NCI-H446 (cell line): ENCODE measurements at places on chromosomes 2 and 18.

DNA sequence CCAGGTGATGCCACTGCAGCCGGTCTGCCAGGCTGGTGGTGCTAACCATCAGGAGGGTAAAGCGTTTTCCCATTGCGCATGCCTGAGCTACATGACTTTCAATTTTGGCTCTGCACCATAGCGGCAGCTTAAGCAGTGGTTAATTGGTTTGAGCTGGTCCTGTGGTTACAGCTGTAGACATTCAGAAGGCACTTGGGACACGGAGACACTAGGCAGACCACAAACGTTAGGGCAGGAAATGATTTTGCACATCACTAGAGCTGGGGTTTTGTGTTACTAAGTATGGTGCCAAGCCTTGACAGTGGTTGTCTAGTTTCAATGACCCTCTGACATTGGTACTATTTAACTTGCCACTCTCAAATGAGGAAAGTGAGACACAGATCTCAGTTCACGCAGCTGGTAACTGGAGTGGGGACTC, 28.9 kb upstream of the CNOT11 start:
- no peak for DNase-seq

GRCh38 chr2:68223419-68223818, 28.9 kb downstream of the PPP3R1 start:
- DNase-seq: no peak

DNA sequence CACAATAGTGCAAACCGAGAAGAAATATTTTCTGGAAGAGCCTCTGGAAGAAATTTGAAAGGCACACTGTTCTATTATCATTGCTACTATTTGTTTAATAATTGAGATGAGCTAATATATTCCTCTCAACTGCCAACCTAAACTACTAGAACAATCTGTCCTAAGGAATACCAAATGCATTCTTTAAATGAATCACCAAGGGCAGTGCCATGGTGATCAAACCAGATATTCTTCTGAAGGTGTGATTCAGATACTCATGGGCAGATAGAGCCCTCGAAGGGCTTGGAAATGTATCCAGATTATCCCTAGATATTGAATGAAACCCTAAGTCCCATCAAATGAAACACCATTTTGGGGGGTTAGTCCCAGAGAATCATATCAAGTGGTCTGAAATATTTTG, 76.6 kb downstream of the FIGN start:
- DNase-seq: no peak

- no peak for DNase-seq
These were observed 1841.3 kb upstream of the CELF4 start for GRCh38 chr18:39406941-39407340.

DNA sequence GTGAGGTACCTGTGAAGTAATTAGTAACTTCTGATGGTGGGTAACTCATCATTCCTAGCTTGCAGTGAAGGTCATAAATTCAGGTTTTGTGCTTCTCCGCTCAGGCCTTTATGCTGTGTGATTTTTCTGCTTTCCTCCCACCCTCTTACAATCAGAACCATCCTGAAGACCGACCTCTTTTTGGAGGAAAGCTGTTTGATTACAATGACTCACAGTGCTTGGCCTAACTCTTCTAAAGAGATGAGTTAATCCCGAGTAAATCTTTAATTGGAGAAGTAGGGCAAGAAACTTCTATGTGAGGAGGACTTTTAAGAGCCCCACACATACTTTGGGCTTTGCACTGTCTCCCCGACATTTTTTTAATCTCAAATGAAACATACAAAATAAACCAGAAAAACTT, 53.1 kb downstream of the TTC27 start:
- DNase-seq: no peak

GRCh38 chr2:75493230-75493629, 67.5 kb downstream of the EVA1A start:
- DNase-seq: no peak

DNA sequence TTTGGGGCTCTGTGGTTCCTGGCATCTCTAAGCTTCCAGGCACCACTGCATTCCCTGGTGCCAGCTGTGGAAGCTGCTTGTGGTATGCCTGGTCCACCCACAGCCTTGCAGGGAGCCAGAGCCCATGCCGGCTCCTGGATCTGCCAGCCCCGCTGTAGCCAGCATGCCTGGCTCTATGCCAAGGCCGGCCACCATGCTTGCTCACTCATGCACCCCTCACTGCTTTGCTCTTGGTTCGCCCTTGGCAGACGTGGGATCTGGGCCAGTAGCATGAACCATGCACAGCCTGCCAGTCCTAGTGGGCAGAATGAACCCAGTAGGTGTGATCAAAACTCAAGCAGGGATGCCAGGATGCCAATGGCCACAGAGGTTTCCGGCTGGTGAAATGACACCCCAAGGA, 634.2 kb upstream of the TMEFF2 start:
- no peak for DNase-seq

DNA sequence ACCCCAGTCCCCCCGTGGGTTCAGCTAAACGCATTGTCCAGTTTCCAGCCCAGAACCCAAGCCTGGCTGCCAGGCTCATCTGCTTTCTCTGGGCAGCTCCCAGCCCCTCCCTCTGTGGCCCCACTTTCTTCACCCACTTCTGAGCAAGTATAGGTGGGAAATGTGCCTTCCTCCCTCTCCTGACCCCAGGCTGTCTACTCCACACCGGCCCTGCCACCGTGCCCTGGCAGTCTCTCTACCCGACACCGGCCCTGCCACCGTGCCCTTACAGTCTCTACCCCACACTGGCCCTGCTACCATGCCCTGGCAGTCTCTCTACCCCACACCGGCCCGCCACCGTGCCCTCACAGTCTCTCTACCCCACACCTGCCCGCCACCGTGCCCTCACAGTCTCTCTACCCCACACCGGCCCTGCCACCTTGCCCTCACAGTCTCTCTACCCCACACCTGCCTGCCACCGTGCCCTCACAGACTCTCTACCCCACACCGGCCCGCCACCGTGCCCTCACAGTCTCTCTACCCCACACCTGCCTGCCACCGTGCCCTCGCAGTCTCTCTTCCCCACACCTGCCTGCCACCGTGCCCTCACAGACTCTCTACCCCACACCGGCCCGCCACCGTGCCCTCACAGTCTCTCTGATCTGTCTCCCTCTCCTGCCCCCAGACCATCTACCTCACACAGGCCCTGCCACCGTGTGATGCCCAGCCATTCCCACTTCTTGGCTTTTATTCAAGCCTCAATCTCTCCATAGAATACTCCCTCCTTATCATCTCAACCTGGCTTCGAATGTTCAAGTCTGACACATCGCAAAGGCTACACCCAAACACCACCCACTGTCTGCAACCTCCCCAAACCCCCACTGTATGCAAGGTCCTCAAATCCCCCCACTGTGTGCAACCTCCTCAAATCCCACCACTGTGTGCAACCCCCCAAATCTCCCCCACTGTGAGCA, 108.9 kb downstream of the TPO start:
- DNase-seq: no peak

DNA sequence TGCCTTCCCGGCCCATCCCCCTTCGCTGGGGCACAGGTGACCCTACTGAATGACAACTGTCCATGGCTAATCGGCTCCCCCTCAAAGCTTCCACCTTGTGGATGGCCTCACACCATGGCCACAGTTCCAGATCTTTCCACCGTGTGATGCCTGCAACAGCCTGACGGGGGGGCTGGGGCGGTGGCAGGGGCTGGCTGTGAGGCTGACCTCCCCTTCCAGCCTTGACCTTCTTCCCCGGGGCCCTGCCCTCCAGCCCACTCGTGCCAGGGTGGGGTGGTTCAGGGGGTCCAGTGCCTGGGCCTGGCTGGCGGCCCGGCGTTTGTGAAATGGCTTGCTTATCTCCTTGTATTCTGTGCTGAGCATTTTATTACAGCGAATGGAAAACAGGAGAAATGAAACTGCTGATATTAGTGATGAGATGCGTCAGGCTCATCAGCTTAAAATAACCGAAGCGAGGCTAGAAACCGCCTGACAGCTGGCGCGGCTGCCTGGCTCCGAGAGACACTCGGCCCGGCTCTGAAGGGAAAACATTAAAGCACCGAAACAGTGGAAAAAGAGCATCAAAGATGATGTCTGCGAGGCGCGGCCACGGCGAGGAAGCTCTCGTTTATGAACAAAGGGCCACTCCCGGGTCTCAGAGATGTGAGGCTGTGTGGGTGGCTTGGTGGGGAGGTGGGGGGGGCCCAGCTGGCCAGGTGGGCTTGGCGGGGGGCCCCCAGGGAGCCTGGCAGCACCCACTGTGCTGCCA, 916 bp upstream of the PDCD1 start:
- DNase-seq: peak; percentile 23

DNA sequence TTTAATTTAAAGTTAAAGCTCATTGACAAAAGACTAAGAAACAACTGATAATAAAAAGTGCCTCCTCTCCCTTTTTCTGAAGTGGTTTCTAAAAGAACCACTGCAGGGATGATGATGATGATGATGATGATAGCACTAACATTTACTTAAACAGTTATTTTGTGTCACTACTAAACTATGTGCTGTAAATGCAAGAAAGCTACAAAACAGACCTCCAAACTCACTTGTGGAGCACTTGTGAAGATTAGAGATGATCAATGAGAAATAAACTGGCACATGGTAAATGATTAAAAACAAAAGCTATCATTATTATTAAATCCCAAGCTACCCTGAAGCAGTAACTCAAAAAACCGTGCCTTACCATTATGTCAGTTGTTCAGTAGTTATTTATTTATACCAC, 88.7 kb downstream of the SLC8A1 start:
- DNase-seq: no peak

- no peak for DNase-seq
These were observed 122.9 kb upstream of the SALL3 start for GRCh38 chr18:78856569-78857313.

DNA sequence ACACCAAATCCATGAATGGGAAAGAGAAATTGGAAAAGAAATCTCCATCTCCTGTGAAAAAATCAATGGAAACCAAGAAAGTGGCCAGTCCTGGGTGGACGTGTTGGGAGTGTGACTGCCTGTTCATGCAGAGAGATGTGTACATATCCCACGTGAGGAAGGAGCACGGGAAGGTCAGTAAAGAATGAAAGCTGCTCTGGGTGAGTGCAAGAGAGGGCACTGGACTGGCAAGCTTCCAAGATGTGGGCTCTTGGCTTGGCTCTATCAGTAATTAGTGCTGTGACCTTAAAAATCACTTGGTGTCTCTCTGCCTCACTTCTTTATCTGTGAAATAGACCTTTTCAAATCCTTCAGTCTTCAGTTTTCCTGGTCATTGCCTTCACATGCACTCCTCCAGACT, 89.0 kb downstream of the ZNF532 start:
- no peak for DNase-seq

DNA sequence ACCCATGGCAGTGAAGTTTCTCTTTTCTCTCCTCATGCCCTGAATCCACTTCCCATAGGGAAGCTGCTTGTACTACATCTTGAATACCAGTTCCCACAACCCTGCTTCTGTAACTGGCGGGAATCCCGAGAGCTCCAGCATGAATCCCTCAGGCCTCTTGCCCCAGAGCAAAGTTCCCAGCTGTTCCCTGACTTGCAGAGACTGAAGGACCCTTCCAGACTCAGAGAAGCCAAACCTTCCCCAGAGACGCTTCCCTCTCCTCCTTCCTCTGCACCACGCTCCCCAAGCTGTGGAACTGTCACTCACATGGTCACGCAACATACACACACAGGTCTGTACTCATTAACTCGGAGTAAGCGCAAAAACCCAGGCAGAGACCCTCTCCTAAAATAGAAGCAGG, 26.4 kb downstream of the TRAPPC12 start:
- DNase-seq: no peak

DNA sequence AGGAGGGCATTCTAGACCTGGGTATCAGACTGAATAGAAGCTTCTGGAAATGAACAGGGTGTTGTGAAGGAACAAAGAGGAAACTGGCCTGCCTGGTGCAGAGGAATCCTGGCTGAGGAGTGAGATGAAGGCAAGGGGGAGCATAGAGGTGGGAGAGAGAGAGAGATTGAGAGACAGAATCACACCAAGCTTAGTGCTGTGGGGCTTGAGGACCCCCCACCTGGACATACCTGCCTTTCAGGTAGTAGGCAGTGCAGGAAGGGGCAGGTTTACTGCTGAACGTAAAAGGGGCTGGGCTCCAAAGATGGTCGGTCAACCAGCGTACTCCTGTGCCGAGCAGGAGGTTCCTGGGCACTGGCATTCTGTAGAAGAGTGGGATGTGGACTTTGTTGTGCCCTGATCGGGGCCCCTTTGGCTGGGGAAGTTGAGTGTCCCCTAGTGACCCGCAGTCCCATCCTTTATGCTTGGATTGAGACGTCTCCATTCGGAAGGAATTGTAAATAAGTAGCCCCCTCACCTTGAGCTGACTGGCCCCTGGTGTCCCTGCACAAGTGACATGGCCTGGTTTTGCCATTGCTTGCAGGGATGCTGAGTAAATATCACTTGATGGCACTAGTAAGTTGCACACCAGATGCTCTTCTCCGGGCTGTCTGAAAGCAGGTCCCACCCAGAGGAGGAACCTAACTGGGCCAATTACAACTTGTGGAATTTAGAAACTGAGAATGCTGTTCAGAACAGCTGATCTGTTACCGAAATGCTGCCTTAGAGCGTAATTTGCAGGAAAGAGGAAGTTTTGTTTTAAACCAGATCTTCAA, 1.4 kb downstream of the UBE2F start:
- DNase-seq: peak; percentile 11

GRCh38 chr2:143740431-143740830, 611.2 kb downstream of the ARHGAP15 start:
- DNase-seq: no peak

DNA sequence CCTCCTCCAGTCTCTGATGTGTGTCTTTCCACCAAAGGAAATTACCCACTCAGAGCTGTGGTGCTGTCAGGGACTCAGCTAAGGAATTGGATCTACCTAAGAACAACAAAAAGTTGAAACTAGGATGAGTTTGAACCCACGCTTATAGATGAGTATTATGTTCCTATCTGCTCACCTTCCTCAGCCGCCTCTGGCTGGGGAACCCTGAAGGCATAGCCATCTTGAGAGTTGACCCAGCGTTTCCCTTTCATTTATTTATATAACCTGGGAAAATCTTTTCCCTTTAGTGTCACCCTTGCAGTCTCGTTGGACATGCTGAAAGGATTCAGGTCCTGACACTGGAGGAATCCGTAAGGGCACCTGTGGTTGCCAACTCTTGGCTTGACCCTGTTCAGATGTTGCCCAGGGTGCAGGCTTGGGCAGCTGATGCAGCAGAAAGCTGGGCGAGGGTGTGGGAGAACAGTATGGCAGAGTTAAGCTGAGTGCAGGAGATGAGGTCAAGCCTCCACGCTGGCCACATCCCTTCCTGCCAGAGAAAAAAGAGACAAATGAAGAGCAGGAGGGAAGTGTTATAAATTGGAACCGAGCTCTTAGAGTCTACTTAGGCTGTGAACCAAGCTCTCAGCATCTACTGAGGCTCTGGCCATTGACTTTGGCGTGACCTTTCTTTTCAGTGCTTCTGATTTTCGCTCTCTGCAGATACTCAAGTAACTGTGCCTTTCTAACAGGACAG, 1.9 kb downstream of the CDH20 start:
- no peak for DNase-seq

DNA sequence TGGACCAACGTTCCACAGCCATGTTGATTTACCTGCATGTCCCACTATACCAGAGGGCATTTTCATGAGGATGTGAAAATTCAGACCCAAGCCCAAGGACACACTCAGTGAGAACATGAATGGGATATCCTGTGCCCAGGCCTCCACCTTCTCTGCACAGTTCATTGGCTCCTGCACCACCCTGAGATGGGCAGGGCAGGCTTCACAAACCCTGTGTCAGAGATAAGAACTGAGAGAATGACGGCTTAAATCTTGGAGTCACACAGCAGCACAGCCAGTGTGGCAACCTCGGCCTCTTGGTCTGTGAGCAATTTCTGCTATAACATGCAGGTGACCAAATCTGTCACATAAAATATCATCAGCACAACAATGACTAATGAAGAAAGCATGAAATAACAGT, 71.9 kb downstream of the UXS1 start:
- DNase-seq: no peak

GRCh38 chr2:8298783-8299182, 383.1 kb upstream of the ID2 start:
- no peak for DNase-seq
